ENCODE measurements at places on chromosomes 12 and 14.

DNA sequence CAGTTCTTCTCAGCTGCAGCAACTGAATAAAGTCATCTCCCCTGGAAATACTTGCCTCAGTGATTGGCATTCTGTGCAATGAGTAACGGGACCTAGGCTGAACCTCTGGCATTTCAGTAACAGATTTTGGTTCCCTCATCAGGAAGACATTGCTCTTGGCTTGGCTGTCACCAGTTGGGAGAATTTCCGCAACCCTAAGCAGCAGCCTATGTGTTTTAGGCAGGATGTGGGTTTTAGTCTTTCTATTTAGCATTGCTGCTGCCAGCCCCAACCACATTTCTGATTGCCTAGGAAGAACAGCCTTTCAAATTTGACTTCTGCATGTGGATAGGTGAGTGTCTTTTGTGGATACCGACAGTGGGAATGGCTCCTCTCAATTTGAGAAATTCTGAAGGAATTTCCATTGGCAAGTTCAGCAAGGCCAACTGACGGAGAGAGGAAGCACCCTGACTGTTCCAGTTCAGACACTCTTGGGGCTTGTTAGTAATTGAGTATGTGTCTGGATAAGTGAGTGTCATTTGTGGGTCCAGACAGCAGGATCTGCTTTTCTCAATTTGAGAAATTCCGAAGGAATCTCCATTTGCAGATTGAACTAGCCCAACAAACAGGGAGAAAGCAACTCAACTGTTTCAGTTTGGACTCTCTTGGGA is 19.0 kb upstream of the CLEC2A start:
- DNase-seq, result no peak

DNA sequence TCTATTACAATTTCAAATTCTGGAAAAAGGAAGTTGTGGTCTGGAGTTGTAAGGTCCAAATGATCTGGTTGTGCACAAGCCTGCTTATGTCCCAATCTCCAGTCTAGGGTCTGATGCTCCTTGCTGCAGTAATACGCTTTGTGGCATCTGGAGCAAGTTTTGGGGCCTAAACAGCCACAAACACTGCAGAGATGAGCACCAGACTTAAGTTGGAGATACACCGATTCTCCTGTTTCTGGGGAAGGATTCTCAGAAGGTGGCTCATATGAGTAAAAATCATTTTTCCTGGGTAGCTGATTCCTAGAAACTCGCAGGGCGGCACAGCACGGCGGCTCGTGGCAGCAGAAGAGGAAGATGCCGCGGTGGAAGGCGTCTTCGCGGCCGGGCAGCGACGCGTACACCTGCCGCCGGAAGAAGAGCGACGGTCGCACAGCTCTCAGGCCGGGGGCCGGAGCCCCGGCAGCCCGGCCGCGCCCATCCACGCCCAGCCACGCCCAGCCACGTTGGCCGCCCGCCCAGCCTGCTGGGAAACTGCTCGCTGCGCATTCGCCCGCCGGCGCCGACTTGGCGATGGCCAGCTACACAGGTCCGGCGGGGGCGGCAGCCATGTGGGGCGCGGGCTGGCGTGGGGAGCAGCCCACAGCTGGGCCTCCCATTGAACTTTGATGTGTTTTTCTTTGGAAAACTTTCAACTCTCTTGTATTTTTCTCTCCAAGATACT is 129.0 kb downstream of the ASCL4 start:
- DNase-seq, result peak; percentile 89

DNA sequence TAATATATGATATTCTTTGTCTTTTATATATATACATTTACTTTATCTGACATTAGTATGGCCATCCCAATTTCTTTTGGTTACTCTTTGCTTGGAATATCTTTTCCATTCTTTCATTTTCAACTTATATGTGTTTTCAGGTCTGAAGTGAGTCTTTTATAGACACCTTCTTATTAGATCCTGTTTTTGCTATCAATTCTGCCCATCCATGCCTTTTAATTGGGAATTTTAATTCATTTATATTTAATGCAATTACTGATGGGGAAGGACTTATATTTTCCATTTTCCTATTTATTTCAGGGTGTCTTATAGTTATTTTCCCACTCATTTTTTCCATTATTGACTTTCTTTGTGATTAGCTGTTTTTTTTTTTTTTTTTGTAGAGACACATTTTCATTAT is 43.4 kb downstream of the GABARAPL1 start:
- no peak for DNase-seq

DNA sequence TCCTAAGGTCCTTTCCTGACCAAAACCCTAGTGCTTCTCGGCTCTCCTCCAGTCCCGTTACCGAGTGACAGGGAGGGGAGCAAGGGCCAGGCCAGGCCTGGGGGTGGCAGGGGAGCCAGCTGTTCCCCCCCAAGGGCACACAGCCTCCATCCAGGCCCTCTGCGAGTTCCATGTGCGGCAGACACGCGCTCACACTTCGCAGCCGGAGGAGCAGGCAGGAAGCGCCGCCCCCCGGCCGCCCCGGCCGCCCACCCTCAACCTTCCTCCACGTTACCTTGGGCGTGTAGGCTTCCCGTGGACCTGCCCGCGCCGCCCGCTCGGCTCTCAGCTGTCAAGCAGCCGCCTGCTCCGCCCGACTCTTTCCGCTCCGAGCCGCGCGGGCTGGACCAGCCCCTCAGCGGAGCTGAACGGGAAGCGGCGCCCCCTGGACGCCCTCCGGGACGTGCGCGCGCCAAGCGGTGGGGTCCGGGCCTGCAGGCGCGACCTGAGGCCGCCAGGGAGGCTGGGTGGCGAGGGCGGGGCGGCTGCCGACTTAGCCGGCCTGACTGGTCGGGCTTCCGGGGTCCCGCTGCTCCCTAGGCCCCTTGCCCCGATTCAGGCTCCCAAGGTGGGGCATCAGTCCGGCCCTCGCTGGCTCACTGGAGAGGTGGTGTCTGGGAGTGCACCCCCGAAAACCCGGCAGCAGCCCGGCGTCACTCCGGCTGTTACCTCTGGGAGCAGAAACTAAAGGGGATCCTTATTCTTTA is at the start of gene CRACR2A:
CRACR2A (minus strand) TSS at position 369 of the 746 bp plus-strand sequence. CDS start 56,110 bp downstream, outside the sequence.
- peak; percentile 87 for DNase-seq

GRCh38 chr14:90332271-90332584 is 487 bp upstream of the NRDE2 start:
- no peak for DNase-seq

DNA sequence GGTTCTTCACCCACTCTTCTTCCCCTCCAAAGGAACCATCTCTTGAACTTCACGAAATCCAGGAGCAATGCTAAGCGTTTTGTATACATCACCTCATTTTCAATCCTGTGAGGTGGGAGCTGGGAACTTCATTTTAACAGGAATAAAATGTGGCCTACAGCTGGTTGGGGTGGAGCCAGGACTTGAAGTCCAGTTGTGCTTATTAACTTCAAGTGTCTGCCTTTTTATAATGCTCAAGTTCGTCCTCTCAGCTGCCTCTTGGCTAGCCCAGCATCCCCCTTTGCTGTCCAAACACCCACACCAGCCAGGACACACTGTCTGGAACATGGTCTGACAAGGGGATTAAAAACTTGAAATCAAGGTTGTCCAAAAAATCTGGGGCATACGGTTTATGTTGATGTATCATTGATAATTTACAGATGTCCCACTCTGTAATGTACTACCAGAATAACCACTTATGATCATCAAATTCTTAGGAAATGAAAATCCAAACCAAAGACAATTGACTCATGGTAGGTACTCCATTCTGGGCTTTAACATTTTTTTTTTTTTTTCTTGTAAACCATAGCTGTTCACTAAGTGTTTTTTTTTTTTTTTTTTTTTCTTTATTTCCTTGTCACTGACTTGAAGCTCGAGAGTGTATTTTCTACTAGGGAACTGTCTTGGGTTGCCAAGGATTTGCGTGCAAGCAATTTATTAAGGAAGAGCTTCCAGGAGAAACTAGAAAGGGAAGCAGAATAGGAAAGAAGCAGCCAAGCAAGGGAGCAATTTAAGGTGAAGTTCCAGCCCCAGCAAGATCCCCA is 252.3 kb downstream of the EFCAB11 start:
- DNase-seq, result no peak

- DNase-seq, result no peak
Measured at GRCh38 chr12:68102731-68103130, 56.8 kb downstream of the IFNG start.

GRCh38 chr12:98738002-98738401 is 92.9 kb downstream of the APAF1 start:
- DNase-seq, result no peak

- DNase-seq, result no peak
Measured at GRCh38 chr12:102847131-102847530, 69.9 kb downstream of the PAH start.

- DNase-seq, result no peak
Measured at GRCh38 chr12:121574025-121574424, 6.8 kb downstream of the KDM2B start.

DNA sequence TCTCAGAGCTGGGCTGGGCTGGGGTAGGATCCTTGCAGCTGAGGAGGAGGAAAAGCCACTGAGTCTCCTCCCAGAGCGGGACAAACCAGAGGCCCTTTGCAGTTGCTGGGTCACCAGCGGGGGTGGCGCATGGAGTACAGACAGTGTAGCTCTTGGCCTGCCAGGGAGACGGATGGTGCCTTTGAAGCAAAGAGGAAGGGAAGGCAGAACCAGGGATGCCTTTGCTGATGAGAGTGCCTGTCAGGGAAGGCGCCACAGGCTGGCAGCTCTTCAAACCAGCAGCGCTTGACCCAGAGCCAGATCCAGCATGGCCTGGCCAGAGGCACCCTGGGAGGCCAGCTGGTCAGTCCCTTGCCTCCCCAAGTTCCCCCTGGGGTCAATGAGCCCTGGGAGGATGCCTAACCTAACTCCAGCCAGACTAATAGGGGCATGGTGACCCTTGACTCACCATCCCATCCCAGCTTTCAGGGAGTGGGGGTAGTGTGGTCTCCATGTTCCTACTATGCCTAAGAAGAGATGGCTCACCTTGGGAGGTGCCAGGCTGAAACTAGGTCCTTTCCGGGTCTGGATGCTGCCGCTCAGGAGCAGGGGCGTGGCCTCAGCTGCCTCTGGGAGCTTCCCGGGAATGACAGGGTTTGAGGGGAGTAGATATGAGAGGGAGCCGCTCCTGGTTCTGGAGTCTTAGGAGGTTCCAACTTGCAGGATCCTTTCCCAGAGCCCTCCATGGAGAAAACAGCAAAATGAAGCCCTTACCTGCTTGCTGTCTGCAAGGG is 19.8 kb downstream of the VASH1 start:
- DNase-seq, result no peak

- DNase-seq, result peak; percentile 49
Measured at GRCh38 chr12:62191491-62192179, 68.6 kb upstream of the USP15 start.

DNA sequence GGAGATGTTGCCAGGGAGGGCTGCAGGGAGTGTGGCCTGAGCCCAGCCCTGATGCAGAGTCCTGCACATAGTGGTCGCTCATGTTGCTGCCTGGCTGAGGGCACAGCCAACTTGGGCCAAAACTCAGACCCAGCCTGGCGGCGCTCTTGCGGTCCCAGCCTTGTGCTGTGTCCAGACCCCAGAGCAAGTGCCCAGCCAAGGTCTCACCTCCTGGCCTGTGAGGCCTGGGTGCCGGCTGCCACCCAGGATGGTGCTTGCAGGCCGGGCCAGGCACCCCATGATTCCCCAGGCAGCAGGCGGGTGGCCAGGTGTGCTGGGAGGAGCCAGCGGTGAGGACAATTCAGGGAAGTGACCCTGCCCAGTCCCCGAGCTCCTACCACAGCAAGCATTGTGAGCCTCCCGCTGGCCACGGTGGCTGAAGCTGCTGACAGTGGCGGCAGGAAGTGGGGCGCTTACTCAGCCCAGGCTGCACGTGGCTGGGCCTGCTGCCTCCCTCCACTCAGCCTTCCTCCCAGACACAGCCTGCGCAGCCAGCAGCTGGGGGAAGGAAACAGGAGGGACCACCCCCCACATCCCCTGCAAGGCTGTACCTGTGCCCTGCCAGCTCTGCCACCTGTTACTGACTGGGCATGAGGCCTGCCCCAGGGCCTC is 17.7 kb upstream of the PGF start:
- no peak for DNase-seq

DNA sequence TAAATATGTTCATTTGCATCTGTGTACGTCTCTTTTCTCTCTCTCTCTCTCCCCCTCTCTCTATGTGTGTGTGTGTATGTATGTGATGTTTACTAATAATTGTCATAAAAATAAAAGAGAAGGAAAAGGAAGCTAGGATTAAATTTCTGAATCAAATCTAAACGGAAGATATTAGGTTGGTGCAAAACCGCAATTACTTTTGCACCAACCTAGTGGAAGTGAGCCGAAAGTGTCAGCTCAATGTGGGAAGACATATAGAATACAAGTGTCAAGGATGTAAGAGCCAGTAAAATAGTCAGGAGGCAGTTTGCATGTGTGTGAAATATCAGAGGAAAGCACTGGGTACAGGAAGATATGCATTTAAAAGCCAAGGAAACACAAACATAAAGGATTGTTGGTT is 18.5 kb upstream of the OR4K17 start:
- DNase-seq, result no peak

DNA sequence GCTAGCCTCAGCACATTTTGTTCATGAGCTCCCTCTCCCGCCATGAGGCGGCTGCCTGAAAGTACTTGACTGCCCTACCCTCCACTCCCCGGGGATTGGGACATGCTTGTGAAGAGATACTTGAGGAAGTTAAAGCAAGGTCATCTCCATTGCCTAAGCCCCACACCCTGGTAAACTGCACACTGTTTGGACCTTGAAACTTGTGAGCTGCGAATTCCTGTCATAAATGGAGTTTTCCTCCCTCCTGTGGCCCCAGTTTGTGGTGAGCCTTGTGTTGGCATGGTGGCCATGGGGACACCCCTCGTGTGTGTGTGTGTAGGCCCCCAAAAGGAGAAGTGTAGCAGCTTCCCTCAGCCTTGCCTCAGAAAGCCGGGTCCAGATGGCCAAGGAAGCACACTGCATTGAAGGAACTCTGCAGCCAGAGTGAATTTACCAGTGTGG is 395.5 kb downstream of the ZFP36L1 start:
- no peak for DNase-seq

- peak; percentile 65 for DNase-seq
Measured at GRCh38 chr12:56521590-56522371, at the start of gene RBMS2. RBMS2 (plus strand) TSS chr12:56521820; CDS start chr12:56522024, 204 bp downstream.

GRCh38 chr14:105282098-105282725 is 18.6 kb downstream of the BRF1 start:
- no peak for DNase-seq

GRCh38 chr12:3041558-3042164 is 35.5 kb upstream of the TSPAN9 start:
- peak; percentile 80 for DNase-seq

DNA sequence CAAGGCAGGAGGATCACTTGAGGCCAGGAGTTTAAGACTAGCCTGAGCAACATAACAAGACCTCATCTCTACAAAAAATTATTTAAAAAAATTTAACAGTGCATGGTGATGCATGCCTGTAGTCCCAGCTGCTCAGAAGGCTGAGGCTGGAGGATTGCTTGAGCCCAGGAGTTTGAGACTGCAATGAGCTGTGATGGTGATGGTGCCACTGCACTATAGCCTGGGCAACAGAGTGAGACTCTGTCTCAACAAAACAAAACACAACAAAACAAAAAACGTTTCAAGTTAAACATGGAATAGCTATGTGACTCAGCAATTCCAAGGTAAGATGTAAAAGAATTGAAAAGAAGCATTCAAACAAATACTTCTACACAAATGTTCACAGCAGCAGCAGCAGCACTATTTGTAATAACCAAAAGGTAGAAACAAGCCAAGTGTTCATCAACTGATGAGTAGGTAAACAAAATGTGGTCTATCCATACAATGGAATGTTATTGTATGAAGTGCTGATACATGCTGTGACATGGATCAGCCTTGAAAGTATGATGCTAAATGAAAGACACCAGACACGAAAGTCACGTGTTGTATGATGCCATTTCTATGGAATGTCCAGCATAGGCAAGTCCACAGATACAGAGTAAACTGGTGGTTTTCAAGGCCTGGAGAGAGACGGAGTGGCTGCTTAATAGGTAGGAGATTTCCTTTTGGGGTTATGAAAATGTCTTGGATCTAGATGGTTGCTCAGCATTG is 31.4 kb downstream of the CFAP251 start:
- DNase-seq, result no peak

- DNase-seq, result no peak
Measured at GRCh38 chr12:4243091-4243490, 30.5 kb upstream of the CCND2 start.

Data from glutamatergic neuron (in vitro differentiated cells).